ENCODE measurements at places on chromosomes 6 and 20.
A peak's percentile ranks its signal among the peaks of the same experiment; 100 is the strongest.

GRCh38 chr6:37702314-37702713, 4.6 kb upstream of the MDGA1 start:
- no peak for DNase-seq

GRCh38 chr20:17859002-17859615, 109.5 kb downstream of the SNX5 start:
- no peak for DNase-seq

DNA sequence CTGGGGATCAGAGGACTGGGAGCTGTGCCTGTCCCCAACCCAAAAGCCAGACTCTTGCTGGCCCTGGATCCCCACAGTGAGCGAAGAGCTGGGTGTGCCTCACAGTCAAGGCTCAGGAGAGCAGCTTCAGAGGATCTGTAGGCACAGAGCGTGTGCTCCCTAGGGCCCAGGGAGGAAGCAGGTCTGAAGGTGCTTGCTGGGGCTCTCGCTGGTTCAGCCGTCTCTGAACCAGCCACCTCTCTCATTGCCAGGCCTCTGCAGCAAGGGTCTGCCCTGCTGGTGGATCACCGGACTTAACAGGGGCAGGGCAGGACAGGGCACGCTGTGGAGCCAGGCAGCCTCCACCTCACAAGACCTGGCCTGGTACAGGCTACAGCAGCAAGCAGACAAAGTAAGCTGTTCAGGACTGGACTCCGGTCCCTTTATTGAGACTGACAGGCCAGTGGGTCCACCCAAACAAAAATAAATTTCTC, 13.8 kb downstream of the PCIF1 start:
- no peak for DNase-seq

GRCh38 chr6:112433457-112433856, 86.3 kb downstream of the RFPL4B start:
- peak; percentile 55 for DNase-seq

DNA sequence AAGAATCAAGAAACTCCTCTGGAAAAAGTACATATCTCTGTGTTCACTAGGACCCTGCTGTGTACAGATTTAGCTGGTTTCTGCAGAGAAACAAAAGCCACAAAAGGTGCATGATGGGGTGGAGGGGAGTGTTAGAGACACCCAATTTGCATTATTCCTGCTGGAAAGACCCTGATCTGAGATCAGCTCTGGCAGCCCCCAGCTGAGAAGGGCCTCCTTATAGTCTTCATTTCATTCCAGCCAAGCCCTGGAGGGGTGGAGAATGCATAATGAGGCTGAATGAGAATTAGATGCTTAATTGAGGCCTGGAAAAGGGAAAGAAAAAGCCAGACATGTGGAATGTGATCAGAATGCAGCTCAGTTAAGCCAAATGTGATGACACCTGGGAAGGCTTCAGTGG, 545.6 kb downstream of the KIF16B start:
- no peak for DNase-seq

- DNase-seq, result no peak
These were observed 661.6 kb downstream of the DHX35 start for GRCh38 chr20:39623584-39624234.

DNA sequence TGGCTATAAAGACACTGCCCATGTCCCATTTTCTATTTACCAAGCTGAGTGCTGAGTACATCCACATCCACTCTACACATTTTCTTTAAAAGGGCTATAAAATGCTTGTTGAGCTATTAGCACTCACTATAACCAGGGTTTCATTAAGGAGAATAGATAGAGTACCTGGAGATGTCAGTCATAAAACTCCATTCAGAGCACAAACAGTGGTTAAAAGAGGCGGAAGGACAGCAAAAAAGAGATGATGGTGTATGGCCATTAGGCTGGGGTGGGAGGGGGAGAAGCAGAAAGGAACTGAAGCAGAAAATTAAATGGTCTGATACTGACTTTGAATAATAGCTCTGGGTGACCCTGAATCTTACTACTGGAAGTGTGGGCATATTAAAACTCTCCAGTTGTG, 609.9 kb upstream of the MAP3K7 start:
- peak; percentile 56 for DNase-seq

GRCh38 chr6:73389854-73390253, 4.8 kb upstream of the DDX43 start:
- no peak for DNase-seq

GRCh38 chr6:169022079-169022478, 231.6 kb downstream of the THBS2 start:
- no peak for DNase-seq

DNA sequence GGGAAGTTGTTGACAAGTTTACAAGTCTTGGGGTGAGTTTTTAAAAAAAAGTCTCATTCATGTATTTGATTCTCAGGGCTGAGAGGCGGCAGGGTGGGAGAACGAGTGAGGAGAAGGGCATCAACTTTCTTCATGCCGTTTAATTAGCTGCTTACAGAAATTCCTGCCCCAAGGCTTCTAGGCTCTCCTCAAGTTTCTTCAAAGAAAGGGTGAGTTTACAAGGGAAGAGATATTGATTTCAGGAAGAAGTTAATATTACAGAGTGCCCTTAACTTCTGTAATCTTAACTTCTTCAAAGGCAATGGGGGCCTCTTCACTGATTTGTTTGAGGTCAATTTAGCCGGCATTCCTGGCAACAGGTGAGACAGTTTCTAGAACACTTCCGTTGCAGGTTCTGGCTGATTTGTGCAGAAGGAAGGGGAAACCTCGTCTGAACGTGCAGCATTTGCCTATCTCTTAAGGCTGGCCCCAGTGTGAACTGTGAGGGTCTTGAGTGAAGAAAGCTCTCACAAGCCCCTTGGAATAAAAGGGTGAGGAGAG, 3.4 kb upstream of the COL12A1 start:
- DNase-seq, result no peak

- no peak for DNase-seq
These were observed 127.1 kb downstream of the HDGFL1 start for GRCh38 chr6:22696481-22696880.

DNA sequence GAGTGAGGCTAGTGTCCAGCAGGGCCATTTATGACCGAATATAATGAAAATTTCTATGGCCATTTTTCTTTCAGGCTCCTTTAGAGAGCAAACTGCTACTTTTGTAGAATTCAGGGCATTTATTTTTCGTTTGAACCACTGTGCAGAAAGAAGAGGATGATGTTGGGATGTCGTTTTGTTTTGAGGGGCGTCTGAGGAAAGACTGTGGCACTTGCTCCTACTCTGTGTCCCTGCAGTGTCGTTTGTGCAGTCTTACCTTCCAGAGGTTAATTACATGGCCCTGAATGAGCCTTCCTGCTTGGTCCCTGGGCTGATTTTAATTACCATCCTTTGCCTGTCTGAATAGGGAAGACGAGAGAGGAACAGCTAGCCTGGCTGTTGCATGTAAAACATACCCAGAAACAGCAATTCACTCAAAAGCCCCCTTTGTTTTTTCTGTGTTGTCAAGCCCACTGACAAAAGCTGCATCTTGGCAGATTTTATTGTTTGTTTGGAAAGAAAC, 65.3 kb downstream of the CTNNBL1 start:
- DNase-seq, result no peak

DNA sequence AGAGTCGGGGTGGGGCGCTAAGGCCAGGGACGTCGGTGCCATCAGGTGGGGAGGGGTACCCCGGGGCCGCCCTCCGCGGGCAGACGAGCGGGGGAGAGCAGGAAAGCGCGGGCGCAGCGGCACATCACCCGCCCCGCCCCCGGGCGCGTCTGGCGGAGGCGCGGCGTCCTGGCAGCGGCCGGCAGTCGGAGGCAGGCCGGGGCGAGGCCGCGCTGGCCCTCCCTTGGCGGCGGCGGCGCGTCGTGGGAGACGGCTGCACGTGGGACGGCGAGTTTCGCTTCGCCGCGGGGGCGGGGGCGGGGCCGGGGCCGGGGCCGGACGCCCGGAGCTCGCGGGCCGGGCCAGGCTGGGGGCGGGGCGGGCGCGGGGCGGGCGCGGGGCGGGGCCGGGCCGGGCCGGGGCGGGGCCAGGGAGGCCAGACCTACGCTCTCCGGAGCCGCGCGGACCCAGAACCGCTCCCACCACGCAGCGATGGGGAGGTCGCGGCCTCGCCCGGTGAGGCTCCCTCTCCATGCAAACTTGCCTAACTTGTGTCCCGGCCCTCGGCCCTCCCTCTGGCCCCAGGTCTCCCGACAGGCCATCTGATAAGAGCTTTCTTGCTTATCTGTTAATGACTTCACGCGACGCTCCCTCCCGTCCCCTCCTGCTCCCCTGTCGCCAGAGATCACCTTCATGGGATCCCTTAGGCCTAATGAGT, 12.5 kb downstream of the ITPR3 start:
- DNase-seq, result peak; percentile 62

DNA sequence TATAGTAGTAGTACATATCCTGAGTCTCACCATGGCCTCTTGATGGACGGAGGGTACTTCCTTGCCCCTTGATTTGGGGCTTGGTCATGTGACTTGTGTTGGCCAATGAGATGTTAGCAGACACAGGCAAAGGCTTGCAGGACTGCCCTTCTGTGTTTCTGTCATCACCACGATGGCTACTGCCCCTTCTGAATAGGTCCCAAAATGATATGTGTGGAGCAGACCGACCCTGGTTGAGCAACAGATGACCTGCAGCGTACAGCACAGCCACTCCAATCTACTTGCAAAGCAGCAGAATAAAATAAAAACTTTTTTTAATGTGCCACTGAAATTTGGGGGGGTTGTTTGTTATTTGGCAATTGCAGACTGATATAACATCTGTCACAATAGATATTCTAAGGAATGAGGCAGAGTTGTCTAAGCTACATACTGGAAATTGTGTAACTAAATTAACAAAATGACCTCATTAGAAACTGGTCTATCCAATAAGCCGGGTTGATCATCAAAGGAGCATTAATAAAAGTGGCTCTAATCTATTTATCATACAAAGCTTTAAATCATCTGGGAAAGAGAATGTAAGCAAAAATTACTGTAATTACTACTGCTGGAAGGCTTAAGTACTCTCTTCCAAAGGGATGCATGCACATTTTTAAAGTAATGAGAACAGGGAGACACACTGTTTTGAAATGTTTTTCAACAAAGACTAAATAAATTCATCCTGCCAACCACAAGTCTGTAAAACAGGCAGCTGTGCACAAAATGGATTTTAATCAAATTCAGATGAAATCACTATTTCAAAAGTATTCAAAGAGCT, 209.5 kb downstream of the KIF16B start:
- peak; percentile 16 for DNase-seq
